ENCODE measurements at places on chromosomes 1 and 21. TPM values are rescaled to one million over a fixed set of nuclear protein-coding genes. Genes with fewer than 3 reads are reported as not detected.

The MCM3AP gene
- 53.3 TPM for total RNA-seq

The GBP5 gene
- 0.38 TPM for total RNA-seq

The BGLAP gene
- 0.85 TPM for total RNA-seq

The TSTD1 gene
- total RNA-seq = 41.4 TPM

The LIN9 gene
- total RNA-seq = 2.8 TPM

The GABRD gene
- total RNA-seq = not detected

The C1orf87 gene
- not detected for total RNA-seq

The GIPC2 gene
- 5.9 TPM for total RNA-seq

The S100A7 gene
- not detected for total RNA-seq

The EBNA1BP2 gene
- total RNA-seq = 59.5 TPM

The SYPL2 gene
- total RNA-seq = 0.19 TPM

The GABPA gene
- 33.8 TPM for total RNA-seq

The CYP4Z1 gene
- not detected for total RNA-seq

The BMP8B gene
- not detected for total RNA-seq

The SLAMF9 gene
- 0.28 TPM for total RNA-seq

The S100A4 gene
- 70.7 TPM for total RNA-seq

The SPRR2F gene
- total RNA-seq = not detected

The FAM72A gene
- 7.3 TPM for total RNA-seq

The PODN gene
- total RNA-seq = 5.6 TPM

The ATP5PO gene
- 209 TPM for total RNA-seq

The NLRP3 gene
- total RNA-seq = not detected

The S100A14 gene
- total RNA-seq = 0.19 TPM

The VPS45 gene
- 33.2 TPM for total RNA-seq

The CD53 gene
- total RNA-seq = not detected

The BEST4 gene
- under 0.01 TPM for total RNA-seq

The PCP4 gene
- total RNA-seq = not detected

The HES2 gene
- 0.77 TPM for total RNA-seq

The HSD3B2 gene
- not detected for total RNA-seq

The KCNE1 gene
- 0.19 TPM for total RNA-seq

The C1QC gene
- not detected for total RNA-seq

All from regular cardiac myocyte (primary cell).